ENCODE measurements at places on chromosomes 3 and 15.
A peak's percentile ranks its signal among the peaks of the same experiment; 100 is the strongest.

DNA sequence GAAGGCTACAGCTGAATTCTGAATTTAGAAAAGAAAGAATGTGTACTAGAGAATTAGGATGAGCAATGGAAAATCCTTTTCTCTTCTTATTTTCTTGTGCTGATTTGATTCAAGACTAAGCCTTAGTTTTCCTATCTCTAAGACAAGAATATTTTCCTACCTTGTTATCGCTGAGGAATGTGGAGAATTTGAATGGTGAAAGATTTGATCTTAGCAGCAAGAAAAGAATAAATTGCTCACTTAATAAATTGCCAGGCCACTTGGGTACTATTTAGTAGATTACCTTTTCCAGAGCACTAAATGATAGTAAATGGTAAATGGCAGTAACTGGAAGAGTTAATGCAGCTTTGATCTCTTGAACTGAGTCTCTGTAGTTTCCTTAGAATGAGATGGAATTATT is 145.7 kb upstream of the MEIS2 start:
- DNase-seq: no peak

- DNase-seq: no peak
Measured at GRCh38 chr3:12425850-12426579, 58.3 kb upstream of the TSEN2 start.

- no peak for DNase-seq
Measured at GRCh38 chr3:100560426-100560825, 49.0 kb upstream of the ADGRG7 start.

DNA sequence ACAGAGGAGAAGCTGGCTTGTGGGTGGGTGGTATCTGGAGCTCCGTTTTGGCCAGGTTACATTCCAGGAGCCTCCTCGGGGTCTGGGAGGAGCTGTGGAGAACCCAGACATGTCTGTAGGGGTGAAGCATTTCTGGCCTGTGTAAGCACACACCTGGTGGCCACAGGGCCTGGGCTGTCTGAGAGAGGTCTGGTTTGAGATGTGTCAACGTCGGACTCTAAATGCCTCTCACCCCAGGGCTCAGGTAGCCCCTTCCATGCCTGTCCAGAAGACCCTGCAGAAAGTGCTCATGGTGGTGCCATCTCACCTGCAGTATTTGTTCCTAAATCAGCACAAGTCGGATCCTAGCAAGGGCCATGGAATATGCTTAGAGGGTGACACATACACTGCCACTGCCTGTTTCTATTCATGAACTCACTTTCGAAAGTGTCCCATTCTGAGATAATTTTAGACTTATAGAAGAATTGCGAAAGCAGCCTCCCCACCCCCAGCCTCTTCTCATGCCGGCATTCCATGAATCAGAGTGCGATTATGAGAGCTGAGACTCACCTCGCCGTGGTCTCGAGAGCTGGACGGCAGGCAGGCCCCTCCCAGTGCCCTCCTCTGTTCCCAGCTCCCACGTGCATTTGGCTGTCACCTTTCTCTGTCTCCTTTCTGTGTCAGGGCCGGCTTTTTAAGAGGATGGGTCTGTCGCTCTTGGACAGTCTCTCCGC is 63.7 kb downstream of the KLF15 start:
- peak; percentile 70 for DNase-seq

GRCh38 chr3:197913641-197914380 is 36.2 kb upstream of the RPL35A start:
- no peak for DNase-seq

DNA sequence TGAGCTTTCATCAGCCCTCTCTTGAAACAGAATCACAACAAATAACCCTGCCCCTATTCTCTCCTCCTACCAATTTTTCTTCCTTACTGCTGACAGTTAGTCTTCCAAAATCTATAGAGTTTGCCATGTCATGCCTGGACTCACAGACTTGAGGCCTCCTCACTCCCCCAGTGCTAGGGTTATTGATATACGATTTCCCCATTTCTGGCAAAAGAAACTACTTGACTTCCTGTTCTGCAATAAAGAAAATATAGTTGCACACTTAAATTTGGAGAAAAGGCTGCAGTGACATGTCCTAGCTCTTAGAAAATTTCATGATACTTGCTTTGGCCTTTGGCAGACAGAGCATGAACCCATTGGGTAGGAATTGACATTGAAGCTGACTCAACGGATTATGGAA is 75.9 kb downstream of the CYP19A1 start:
- peak; percentile 80 for DNase-seq
